ENCODE measurements at places on chromosomes 2 and 18.

DNA sequence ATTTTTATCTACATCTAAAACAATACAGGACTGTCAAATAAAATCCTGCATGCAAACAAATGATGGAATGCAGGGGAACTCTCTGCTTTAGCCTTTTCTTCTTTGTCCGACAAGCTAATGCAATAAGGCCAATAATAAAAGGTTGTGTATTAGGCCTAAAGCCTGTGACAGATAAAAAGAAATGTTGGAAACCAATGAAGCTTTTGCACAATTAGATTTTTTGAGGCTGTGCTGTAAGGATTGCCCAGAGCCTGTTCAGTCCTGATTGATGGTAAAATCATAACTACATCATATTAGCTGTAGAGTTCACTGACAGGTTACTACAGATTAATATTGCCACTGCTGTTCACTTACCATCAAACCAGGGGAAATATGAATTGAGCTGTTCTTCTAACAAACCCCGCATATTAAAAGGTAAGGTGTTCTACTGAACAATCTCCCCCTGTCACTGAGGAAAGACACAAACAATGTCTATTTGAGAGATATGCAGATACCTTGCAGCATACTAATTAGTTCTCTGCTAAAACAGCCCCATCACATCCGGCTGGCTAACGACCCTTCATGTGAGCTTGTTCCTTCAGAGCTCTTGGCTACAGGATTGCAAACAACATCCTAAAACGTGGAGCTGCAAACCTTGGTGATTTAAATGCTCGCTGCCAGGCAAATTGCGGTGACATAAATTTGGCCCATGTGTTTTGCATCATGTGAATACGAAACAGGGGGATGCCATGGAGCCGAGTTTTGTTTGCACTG, 305.4 kb downstream of the MTX2 start:
- DNase-seq = no peak

GRCh38 chr2:240155745-240156390, 15.4 kb upstream of the OTOS start:
- no peak for DNase-seq

DNA sequence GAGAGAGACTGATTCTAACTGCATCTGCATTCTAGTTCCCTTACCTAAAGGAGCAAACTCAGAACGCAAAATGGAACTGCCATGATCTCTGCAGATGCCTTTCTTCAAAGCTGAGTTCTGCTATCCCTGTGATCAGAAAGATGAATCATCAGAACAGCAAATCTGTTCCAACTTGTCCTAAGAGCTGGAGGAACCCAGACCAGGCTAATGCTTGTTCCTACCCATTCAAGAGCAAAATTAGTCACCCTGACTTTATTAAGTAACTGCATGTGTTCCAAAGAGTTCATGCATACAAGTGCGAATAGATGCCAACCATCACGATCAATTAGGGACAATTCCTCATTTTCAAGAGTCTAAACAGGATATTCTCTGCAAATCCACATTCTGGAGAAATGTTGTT, 46.5 kb downstream of the MBP start:
- DNase-seq = no peak

DNA sequence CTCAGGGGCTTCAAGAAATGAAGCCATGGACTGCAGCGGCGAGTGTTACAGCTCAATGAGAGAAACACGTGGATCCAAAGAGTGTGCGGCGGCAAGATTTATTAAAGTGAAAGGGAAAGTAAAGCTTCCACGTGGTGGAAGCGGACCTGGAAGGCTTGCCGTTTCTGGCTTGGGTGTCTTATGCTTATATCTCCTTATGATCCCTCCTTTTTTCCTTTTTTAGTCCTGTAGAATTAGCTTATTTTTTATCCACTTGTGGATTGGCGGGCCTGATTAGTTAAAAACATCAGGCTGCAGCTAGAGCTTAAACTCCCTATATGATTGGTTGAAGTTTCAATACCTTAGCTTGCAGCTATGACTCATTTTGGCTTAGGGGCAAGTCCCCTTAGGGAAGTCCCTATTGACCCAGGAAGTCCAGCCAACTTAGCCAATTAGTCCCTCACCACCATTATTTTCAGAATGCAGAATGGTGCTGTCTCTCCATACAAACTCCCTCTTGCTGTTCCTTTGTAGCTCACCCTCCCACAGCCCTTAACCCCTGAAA, 11.6 kb upstream of the HNMT start:
- no peak for DNase-seq

- DNase-seq = no peak
Observed at GRCh38 chr2:182321096-182321495, 105.7 kb downstream of the PDE1A start.

GRCh38 chr2:212596688-212597087, 58.1 kb upstream of the ERBB4 start:
- DNase-seq = no peak

GRCh38 chr2:38446906-38447561, 70.0 kb upstream of the ATL2 start:
- DNase-seq = no peak

- no peak for DNase-seq
Observed at GRCh38 chr2:123362671-123363440, 662.2 kb upstream of the CNTNAP5 start.

DNA sequence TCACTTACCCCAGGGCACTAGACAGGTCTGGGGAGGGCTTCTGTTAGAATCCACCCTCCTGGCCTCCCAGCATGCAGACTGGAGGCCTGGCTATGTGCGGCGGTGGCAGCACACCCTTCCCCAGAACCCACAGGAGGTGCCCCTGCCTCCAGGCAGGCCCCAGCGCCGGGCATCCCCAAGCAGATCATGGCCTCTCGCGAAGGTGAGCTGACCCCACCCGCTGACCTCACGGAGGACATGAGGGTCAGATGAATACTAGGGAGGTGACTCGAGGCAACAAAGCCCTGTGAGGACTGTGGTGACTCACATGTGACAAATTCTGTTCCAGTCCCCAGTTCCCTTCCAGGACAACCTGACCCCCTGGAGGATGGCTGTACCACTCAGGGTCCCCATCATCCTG, 1.9 kb downstream of the MAB21L4 start:
- no peak for DNase-seq

DNA sequence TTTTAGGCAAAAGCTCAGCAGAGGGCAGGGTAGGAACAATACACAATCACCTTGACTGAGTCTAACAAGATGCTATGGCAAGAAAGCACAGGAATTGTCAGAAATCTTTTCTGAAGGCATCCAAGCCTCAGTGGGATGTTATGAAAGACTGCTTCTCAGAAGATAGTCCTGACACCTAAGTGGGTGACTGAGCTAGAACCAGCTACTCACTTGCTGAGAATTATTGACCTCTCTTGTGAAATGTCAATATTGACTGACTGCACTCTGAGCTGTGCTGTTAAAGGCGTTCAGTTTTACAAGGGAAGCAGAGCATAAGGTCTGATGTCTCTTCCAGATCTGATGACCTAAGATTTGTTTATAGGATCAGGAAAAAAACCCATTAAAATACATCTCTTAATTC, 46.1 kb downstream of the TACR1 start:
- DNase-seq = no peak

- DNase-seq = no peak
Observed at GRCh38 chr2:118878531-118879149, 31.2 kb upstream of the EN1 start.

GRCh38 chr18:32351032-32351431, 119.7 kb downstream of the GAREM1 start:
- no peak for DNase-seq

DNA sequence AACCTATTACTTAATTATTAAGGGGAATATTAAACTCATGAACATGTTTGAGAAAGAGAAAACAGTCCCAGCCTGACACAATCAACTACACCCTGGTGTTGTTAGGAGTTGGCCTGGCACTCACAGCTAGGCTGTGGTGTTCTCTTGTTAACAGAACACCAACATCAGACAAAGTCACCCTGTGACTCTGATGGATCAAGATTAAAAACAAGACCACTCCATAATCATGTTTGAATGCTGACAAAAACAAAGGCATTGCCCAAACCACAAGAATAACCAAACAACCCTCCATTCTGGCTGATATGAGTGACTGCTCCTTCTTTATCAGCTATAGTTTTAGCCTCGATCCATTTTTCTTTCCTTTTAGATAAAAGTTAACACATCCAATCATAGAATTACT, 3.0 kb downstream of the BOLL start:
- DNase-seq = no peak

GRCh38 chr2:88885679-88886416, 194.4 kb downstream of the RPIA start:
- DNase-seq = no peak

DNA sequence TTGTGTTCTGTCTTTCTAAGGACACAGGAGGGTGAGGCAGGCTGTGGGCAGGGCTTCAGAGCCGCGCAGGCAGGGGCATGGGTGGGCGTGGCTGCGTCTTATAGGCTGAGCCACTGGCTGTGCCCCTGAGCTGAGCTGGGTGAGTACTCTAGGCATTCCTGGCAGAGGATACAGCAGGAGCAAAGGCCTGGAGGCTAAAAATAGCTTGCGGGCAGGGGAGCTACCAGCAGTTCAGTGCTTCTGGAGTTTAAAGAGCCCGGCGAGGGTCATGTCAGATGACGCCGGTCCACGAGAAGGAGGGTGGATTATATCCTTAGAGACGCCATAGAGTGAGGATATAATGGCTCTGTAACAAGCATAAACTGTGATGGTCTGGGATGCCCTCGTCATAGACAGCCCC, 31.5 kb upstream of the PDIA6 start:
- DNase-seq = no peak

GRCh38 chr2:27689424-27689823, 25.7 kb downstream of the SLC4A1AP start:
- DNase-seq = no peak

DNA sequence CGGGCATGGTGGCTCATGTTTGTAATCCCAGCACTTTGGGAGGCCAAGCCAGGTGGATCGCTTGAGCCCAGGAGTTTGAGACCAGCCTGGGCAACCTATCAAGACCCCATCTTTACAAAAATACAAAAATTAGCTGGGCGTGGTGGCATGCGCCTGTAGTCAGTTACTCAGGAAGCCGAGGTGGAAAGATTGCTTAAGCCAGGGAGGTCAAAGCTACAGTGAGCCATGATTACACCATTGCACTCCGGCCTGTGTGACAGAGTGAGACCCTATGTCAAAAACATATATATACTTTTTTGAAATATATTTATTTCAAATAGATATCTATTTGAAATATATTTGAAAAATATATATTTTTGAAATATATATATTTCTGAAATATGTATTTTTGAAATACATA, 10.9 kb downstream of the OSBPL1A start:
- no peak for DNase-seq

GRCh38 chr2:38474021-38474456, 97.0 kb upstream of the ATL2 start:
- no peak for DNase-seq

DNA sequence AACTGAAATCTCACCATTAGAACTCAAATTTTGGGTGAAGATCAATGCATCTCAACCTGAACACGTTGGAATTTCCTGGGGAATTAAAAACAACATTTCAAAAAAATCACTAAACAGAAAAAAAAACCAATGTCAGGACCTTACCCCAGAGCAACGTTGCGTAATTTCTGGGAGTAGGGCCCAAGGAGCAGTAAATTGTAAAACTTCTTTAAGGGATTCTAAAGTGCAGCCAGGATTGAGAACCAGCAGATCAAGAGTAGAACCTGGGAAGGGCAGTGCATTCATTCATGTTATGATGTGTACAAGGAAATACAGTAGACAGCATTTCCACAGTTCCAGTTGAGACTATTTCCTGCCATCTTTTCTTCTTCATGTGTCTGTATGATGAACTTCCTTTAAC, 56.9 kb downstream of the RHBDD1 start:
- DNase-seq = no peak

DNA sequence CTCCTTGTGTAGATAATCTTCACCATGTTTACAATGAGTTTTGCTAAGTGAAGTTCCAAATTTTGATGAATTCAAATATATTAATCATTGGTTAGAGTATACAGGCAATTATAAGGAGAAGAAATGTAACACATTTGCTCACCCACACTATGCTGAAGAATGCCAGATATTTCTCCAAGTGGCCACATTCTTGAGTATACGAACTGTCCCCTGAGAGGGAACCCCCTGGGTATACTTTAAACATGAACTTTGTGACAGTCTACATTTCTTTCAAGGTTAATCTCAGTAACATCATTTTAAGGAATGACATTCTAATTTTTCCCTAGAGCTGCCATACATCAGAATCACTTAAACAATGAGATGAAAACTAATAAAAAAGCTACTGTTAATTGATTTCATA, 39.8 kb upstream of the CDKL4 start:
- no peak for DNase-seq

DNA sequence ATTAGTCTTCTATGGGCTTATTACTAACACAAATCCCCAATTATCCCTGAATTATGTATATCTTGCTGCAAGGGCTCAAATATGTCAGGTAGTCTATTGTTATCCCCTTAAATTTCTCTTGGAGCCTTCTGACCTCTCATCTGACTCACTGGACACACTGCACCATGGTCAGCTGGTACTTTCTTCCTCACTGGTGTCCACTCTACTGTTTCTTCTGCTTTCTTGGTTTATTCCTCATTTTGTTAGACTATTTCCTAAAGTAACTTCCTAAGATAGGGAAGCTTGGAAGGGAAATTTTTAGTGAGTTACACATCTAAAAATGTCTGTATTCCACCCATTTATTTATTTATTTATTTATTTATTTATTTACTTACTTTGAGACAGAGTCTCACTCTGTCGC, 26.5 kb downstream of the WDR35 start:
- DNase-seq = no peak

DNA sequence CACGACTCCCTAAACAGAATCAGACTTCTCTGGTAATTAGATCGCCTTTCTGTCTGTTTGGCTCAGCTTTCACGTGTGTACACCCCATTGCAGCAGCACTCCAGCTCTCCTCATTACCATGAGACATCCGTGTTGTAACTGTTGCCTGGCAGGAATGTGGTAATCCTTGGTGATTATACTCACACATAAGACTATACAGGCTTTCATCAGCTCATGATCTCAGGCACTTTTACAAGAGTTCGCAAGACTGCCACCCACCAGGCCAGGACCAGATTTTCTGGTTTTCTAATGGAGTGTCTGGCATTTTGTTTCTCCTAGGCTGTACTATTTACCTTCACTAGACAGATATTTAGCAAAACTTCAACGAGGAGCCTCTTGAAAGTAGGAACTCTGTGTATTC, 50.2 kb downstream of the ACVR1 start:
- no peak for DNase-seq

- DNase-seq = no peak
Observed at GRCh38 chr2:191625016-191625415, 52.9 kb upstream of the NABP1 start.

DNA sequence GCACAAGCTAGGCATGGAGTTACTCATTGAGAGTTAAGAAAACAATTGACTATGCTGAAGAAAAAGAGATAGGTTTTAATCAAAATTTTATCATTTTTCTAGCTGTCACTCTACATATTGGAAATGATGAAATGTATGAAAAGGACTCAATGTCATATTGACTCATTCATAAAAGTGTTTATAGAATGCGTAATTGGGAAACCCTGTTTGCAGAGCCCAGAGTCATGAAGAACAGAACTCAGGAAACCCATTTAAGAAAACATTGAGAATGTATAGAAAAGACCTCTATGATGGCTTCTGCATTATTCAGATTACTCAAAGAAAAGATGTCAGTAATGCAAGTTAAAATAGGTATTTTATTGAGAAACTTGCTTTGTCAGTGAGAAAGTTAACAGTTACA, 36.4 kb downstream of the SCRN3 start:
- DNase-seq = no peak
